ENCODE measurements at places on chromosomes 7 and 10.

GRCh38 chr7:128260069-128260795 is 19.2 kb downstream of the LEP start:
- DNase-seq: no peak

DNA sequence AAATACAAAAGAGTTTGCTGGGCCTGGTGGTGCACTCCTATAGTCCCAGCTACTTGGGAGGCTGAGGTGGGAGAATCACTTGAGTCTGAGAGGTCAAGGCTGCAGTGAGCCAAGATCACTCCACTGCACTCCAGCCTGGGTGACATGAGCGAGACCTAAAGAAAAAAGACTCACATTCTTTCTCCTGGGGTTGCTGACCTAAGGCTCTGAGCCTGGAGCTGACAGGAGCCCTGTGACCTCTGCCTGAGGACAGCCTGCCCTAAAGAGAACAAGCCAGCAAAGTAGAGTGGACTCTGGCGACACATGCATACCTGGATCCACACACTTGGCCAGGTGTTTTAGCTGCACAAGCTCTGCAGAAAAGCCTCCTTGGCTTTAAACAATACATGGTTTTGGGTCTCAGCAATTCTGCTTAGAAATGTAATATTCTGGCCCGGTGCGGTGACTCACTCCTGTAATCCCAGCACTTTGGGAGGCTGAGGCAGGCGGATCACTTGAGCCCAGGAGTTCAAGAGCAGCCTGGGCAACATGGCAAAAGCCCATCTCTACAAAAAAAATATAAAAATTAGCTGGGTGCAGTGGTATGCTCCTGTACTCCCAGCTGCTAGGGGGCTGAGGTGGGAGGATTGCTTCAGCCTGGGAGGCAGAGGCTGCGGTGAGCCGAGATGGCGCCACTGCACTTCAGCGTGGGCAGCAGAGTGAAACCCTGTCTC is 58.4 kb downstream of the TMEM209 start:
- no peak for DNase-seq

DNA sequence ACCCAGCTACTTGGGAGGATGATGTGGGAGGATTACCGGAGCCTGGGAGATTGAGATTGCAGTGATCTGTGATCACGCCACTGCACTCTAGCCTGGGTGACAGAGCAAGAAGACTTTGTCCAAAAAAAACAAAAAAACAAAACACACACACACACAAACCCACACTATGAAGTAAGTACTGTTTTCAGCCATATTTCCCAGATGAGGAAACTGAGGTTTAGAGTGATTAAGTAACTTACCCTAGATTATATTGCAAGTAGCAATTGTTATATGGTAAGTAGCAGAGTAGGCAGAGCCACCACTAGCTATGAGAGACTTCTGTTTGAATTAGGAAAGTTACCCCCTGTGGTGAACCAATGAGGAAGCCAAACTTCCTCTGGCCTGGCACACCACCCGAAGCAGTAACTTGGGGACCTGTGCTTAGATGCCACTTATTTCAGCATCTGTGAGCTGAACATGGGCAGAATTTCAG is 61.9 kb downstream of the MCU start:
- DNase-seq: no peak

DNA sequence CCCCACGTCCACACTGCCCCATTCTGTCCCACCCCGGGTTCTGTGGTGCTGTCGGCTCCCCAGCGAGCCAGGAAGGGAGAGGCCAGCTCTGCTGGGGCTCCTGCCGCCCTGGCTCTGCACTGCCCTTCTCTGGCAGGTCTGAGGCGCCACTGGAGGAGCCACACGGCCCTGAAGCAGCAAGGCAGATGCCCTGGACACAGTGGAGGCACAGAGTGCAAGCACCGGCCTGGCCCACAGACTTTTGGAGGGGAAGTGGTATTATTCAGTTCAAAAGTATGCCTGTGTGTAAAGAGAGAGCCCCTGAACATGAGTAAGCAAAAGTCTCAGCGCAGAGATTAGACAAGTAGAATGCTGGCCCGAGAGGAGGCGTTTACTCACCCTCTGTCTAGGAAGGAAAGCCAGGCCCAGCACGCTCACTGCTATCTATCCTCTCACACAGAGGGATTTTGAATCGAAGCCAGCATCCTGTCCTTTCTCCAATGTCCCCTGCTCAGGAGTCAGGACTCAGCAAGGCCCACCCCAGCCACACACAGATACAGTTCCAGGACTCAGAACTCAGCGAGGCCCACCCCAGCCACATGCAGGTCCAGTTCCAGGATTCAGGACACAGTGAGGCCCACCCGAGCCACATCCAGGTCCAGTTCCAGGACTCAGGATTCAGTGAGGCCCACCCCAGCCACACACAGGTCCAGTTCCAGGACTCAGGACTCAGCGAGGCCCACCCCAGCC is 115.0 kb downstream of the EGFR start:
- DNase-seq: peak; percentile 100

DNA sequence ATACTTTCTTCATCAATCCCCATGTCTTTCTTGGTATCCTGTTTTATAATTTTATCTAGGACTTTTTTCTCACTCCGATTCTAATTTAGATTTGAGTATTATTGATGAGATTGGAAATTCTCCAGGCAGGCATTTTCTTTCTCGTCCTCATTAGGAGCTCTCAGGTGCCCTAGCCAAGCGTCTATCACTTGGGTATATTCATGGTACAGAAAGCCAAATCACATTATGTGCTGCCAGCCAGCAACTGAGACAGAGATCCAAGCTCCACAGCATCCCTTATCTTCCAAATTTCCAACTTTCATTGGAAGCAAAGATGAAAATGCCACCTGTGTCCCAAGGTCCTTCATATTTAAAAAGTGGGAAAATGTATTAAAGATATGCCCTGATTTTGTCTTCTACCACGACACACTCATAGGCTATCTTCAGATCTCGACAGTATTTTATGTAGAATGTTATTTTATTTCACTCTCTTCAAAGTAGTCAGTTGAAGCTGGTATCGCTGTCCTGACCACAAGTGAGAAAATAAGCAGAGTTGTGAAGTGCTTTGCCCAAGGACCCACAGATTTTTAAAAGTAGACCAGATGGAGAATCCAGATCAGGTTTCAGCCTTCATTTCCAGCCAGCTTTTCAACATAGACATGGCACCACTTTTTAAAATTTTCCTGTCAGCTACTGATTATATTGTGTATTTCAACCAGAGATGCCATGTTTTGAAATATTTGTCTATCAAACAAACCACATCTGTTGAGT is 773.4 kb downstream of the CNTNAP2 start:
- no peak for DNase-seq

- DNase-seq: no peak
Measured at GRCh38 chr10:228366-228765, 93.1 kb downstream of the ZMYND11 start.

- no peak for DNase-seq
Measured at GRCh38 chr7:151428378-151429236, 11.3 kb downstream of the CRYGN start.

DNA sequence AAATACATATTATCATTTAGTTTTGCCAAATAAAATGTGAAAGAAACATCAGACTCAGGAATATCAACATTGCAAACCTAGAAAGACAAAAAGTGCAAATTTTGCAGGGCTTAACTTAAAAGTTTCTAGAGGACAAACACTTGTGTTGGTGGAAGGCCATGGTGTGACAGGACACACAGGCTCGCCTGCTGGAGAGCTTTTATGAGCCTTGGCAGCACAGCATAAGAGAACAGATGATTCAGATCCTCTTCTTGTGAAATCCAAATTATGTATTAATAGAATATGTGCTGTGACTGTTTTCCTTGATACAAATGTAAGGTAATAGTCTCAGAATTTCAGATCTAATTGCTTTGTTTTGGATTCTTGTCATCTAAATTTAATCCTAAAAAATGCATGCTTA is 72.9 kb upstream of the ABCB5 start:
- DNase-seq: no peak

- DNase-seq: no peak
Measured at GRCh38 chr10:43598446-43598845, 7.8 kb upstream of the ZNF485 start.

- no peak for DNase-seq
Measured at GRCh38 chr7:151524845-151525244, 5.2 kb upstream of the RHEB start.

GRCh38 chr7:31113660-31114059 is 61.6 kb downstream of the ADCYAP1R1 start:
- no peak for DNase-seq

DNA sequence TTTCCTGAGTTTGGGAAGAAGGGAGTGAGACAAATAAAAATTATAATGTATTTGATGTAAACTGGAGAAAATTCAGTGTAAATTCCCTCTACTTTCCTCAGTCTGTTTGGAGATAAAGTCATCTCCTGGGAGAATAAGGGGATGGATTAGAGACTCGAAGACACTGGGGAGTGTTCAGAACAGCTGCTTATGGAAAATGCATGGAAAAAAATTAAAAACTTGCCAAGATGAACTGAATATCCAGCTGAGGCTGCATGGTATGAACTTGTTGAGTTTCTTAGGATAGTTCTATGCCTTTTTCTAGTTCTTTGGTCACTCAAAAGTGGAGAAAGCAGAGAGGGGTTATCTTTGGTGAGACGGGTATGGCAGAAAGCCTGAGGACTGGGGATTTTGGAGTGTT is 210.5 kb downstream of the BICC1 start:
- DNase-seq: no peak

GRCh38 chr7:6276911-6277408 is 4.5 kb upstream of the CYTH3 start:
- no peak for DNase-seq
